Stimulated activated CD4-positive, alpha-beta T cell treated with anti-CD3 and anti-CD28 coated beads, TNF-alpha, amount 100 ng/mL, for 1 hour (primary cell): ENCODE measurements at places on chromosomes 1 and 21.

DNA sequence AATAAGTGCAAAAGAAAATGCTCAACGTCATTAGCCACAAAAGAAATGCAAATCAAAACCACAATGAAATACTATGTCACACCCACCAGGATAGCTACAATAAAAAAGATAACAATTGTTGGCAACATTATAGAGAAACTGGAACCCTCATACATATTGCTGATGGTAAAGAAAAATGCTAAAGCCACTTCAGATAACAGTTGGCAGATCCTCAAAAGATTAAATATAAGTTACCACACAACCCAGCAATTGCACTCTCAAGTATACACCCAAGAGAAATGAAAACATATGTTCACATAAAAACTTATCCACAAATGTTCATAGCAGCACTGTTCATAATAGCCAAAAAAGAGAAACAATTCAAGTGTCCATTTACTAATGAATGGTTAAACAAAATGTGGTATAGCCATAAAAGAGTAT, 20.7 kb downstream of the TRIM33 start:
- no peak for DNase-seq

GRCh38 chr1:72230746-72231145, 51.6 kb downstream of the NEGR1 start:
- DNase-seq, result no peak

GRCh38 chr1:172145231-172145651, 275.2 kb upstream of the C1orf105 start:
- DNase-seq, result no peak

DNA sequence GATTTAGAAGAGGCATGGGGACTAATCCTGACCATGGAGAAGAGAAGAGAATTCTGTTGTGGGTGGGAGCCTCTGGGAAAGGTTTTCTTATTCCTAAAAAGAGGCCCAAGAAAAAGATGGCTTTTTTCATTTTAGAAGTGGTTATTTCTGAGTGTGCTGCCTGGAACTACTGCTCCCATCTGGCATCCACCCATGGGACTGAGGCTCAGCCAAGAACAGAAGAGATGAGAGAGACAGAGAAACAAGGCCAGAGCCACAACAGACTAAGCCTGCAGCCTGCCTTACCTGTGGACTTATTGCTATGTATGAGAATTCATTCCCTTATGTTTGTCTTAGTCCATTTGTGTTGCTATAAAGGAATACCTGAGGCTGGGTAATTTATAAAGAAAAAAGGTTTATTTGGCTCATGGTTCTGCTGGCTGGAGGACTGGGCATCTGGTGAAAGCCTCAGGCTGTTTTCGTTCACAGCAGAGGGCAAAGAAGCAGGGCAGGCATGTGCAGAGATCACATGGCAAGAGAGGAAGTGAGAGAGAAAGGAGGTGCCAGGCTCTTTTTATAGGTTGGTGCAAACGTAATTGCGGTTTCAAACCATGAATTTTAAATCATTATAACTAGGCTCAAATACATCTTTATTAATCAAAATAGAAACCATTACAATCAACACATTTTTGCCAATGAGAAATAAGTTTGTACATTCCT, 57.5 kb upstream of the PRDM2 start:
- DNase-seq, result no peak
